ENCODE measurements at places on chromosomes 7 and 10.

DNA sequence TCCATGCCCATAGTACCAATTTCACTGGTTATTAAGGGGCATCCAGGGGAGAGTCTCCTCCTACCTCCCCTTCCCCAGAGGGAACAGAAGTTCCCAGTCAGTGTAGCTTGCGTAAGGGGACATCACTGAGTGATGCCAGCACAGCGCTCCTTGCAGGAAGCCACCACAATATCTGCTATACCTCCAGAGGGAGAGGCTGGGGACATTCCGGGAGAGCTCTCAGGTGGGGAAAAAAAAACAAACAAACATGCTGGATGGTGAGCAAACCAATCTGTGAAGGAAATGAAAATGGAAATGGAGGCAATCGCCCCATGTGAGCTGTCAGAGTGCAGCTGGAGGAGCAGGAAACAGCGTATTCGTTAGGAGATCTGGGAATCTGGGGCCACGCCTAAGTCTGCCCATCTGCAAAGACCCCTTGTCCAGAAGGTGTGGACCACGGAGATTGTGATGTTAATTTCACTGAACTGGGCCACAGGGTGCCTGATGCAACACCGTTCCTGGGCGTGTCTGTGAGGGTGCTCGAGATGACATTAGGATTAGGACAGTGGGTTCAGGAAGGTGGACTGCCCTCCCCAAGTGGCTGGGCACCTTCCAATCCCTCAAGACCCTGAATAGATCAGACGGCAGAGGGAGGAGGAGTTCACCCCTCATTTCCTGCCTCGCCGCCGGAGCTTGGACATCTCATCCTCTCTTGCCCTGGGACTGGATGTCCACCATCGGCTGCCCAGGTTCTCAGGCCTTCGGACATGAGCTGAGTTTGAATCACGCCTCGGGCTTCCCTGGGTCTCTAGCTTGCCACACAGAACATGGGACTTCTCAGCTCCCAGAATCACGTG, 30.5 kb downstream of the GNA12 start:
- no peak for DNase-seq

- no peak for DNase-seq
Observed at GRCh38 chr7:74707238-74707637, 49.7 kb downstream of the GTF2I start.

GRCh38 chr7:158924956-158925355, 68.6 kb downstream of the DYNC2I1 start:
- DNase-seq = no peak

DNA sequence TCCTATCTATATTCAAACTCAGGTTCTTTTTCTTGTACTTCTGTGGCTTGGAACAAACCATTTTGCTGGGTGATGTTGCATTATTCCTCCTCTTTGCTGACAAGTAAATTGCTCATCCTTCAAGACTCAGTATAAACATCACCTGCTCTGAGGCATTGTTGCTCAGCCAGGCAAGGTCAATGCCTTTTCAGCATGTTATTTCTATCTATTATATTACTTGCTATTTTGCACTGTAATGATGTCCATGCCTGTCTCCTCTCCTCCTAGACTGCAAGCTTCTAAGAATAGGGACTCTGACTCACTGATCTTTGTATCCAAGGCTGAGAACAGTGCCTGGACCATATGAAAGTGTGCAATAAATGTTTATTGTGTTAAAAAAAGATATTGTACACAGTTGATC, 293.8 kb downstream of the RNLS start:
- DNase-seq = no peak

- DNase-seq = no peak
Observed at GRCh38 chr10:3539696-3540383, 245.2 kb downstream of the KLF6 start.

GRCh38 chr10:85459906-85460305, 906.7 kb downstream of the GRID1 start:
- no peak for DNase-seq

DNA sequence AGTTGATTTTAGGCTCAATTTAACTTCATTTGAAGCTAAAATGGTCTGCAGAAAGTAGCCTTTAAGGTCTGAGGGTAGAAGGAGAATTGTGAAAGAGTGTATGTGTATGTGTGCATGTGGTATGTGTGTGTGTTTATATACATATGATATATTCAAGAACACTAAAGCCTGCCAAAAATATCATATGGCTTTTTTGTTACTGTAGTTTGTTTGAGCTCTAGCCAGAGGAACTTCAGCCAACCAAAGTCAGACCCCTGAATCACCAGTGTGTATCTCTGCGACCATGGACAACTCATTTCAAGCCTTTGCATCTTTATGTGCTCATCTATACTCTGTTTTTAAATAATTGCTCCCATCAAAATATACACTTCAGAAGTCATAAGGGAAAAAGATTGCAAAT, 58.4 kb upstream of the HDAC9 start:
- DNase-seq = no peak

GRCh38 chr7:27111042-27111750, 8.7 kb upstream of the HOXA2 start:
- DNase-seq = no peak

- DNase-seq = no peak
Observed at GRCh38 chr10:5234106-5234860, 37.6 kb downstream of the AKR1C4 start.

DNA sequence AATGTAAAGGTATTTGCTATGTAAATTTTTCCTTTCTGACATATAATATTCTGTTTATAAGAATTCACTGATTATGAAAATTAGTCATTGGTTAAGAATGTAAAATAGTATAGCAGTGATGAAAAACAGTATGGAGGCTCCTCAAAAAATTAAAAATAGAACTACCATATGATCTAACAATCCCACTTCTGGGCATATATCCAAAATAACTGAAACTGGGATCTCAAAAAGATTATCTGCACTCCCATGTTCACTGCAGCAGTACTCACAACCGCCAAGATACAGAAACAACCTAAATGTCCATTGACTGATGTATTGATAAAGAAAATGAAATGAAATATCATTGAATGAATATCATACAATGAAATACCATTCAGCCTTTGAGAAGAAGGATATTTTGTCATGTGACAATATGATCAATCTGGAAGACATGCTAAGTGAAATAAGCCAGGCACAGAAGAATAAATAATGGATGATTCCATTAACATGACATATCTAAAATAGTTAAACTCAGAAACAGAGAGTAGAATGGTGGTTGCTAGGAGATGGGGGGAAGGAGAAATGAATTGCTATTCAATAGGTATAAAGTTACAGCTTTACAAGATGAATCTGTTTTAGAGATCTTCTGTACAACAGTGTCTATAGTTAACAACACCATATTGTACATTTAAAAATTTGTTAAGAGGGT, 14.0 kb downstream of the C10orf88 start:
- no peak for DNase-seq

DNA sequence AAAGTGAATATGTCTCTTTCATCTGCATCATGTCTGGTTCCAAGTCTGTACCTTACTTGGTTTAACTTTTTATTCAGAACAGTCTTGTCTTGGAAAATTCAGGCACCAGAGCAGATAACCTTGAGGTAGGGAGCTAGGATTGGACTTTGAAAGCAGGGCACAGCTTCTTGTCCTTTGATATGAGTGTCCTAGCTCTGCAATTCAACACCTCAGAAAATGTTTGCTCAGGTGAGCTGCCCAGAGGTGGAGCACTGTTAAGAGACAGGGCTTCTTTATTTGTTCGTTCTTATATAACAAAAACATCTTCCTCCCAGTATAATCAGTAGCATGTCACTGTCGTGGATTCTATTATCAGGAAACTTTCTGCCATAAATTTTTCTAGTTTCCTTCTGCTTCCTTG, 118.3 kb downstream of the LRRC4 start:
- no peak for DNase-seq

DNA sequence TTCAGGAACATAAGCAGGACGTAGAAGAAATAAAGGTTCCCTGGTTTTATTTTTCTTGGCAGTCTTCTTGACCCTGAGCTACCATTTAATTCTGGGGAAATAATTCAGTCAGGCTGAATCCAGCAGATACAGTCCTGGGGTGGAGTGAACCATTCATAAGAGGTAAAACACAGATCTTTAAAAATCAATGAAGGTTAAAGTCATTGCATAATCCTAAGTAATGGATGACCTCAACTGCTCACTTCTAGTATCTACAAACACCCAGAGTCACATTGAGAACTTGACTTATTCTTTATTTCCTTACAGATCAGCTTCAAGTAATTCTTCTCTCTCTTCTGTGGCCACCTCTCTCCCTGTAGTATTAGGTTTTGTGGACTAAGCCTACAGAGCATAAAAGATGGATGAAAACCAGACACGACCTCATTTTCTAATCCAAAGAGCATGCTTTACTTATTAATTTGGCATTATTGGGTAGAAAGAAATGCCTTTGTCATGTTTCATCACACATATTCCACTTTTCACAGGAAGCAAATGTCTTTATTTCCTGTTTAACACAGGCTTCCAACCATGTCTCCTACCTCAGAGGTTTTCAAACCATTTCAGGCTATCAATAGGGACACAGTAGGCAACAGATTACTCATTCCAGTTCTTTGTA, 182.3 kb upstream of the IMMP2L start:
- no peak for DNase-seq

GRCh38 chr7:89200758-89201157, 405.2 kb upstream of the TEX47 start:
- DNase-seq = no peak

DNA sequence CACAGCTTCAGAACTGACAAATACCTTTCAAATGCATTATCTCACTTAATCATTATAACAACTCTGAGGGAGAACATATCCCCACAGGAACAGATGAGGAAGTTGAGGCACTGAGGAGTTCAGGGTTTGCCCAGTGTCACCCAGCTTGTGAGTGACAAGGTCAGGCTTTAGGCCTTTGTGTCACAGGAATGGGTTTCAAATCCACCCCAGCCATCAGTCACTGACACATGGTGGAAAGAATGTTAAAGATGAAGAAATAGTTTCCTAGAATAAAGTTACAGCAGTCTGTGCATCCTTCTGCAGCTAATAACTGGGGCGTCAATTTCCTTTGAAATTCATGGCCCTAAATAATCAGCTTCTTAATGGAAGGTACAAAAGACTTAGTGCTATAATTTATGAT, 37.8 kb downstream of the SGCE start:
- DNase-seq = no peak

DNA sequence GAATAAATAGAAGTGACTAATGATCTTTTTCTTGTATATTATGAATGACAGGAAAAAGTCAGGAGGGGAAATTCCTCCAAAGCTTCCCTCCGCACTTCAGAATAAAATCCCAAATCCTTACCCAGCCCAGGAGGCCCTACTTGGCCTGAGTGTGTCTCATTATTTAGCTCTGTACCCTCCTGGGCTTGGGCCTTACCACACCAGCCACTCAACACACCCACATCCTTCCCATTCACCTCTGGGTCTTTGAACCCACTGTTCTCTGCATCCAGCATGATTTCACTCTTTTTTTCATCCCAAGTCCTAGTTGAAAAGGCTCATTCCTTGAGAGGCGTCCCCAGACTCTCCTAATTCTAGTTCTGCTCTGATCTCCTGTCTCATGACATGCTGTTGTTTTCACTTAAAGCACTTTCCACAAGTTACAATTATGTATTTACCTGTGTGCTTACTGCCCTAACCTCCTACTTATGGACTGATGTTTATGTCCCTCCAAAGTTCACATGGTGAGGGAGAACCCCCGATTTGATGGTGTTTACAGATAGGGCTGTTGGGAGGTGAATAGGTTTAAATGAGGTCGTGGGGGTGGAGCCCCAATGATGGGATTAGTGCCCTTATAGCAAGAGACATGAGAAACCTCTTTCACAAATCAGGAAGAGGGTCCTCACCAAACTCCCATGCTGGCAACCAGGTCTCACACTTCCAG, 6.4 kb downstream of the NOD1 start:
- DNase-seq = no peak

Measured in stimulated activated CD8-positive, alpha-beta memory T cell treated with anti-CD3 and anti-CD28 coated beads, Interleukin-15, amount 100 ng/mL, for 24 hours (primary cell).